Stimulated activated CD4-positive, alpha-beta T cell treated with anti-CD3 and anti-CD28 coated beads, Interleukin-1b, Interleukin-23, amount 100 ng/mL, for 24 hours (primary cell): ENCODE measurements at places on chromosomes 1 and 21.

DNA sequence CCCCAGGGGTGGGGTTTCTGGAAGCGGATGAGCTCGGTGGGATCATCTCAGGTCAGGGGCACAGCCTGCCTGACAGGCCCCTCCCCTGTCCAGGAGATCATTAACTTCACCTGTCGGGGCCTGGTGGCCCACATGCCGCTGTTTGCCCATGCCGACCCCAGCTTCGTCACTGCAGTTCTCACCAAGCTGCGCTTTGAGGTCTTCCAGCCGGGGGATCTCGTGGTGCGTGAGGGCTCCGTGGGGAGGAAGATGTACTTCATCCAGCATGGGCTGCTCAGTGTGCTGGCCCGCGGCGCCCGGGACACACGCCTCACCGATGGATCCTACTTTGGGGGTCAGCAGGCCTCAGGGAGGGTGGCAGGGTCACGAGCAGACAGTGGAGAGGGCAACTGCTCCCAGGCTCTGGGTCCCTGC, 8.4 kb downstream of the HCN3 start:
- no peak for DNase-seq

- no peak for DNase-seq
Observed at GRCh38 chr1:24897263-24898151, 32.6 kb downstream of the RUNX3 start.

DNA sequence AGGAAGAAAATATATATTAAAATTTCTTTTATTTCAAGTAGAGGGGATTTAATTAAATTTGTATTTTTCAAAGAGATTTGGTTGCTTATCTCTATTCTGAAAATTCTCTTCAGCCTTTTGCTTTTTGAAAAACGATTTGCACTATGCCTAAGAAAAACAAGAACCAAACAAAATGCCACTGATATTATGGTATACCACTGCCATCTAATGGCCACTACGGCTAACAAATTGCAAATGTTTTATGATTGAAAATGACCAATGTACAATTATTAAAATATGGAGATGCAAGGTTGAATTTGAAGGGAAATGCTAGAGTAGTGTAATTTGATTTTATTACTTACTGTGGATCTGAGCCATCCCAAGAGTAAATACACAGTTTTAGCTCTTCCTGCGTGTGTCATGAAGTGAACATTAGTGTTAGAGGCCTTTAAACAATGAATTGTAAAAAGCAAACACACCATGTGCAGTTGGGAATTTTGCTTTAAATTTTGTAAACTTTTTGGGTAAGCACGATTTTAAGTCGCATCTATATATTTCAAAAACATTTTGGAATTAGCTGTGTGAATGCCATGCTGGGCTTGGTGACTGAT, 137.4 kb upstream of the USP25 start:
- DNase-seq: no peak

- DNase-seq: no peak
Observed at GRCh38 chr1:247114351-247115140, 10.4 kb upstream of the ZNF669 start.

DNA sequence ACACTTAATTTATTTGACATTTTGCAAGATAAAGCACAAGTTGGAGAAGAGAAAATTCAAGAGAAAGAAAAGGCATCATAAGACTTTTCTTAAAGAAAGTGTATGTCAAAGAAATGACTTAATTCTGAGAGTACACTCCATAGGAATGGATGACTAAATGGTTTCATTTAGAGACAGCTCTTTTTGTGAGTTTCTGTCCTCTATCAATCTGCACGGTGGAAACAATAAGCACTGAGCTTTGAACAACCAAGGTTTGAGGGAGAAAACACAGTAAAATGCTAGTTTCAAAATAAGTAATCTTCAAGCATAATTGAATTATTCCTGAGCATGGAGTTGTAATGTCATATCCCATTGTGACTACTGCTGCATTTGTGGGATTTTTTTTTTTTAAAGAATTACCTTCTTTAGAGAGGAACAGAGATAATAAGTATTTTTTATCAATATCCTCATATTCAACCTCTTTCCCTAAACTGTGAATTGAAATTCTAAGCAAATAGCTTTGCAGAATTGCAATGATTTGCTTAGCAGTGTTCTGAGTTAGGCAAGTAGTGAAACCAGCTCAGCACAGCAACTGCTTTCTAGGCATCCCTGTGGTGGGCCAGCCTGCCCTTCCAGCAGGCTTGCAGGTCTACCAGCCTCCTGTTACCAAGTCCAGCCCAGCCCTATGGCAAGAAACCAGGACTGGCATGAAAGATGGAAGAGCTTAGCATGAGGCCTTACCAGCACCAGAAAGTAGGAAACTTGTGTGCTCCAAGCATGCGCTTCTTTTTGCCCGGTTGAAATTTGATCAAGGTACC, 38.2 kb downstream of the KCNJ6 start:
- DNase-seq: no peak

DNA sequence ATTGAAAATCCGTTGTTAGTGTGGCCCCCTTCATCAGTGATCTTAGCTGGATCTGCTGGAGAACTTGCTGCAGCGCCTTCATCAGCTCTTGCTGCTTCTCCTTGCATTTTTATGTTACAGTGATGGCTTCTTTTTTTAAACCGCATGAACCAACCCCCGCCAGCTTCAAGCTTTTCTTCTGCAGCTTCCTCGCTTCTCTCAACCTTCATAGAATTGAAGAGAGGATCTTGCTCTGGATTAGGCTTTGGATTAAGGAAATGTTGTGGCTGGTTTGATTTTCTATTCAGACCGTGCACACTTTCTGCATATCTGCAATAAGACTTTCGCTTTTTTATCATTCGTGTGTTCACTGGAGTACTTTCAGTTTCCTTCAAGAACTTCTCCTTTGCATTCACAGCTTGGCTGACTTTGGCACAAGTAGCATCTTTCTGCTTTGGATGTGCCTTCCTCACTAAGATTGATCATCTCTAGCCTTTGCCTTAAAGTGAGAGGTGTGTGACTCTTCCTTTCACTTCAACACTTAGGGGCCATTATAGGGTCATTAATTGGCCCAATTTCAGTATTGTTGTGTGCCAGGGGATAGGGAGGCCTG, 13.1 kb downstream of the RNF187 start:
- no peak for DNase-seq

DNA sequence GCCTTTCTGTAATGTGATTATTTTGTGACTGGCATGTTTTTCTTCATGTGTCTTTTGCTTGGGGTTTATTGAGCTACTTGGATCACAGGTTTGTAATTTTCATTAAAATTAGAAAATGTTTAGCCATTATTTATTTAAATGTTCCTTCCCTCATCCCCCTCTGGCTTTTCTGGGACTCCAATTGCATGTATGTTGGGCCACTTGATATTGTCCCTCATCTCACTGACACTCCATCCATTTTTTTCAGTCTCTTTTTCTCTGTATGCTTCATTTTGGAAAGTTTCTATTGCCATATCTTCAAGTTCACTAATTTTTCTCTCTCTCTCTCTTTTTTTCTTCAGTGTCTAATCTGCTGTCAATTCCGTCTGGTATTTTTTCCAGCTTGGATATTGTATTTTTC, 390.1 kb downstream of the PRDM2 start:
- DNase-seq: no peak

- DNase-seq: no peak
Observed at GRCh38 chr1:76059451-76059850, 15.1 kb upstream of the ST6GALNAC3 start.

- DNase-seq: no peak
Observed at GRCh38 chr21:21103692-21104091, 105.5 kb downstream of the NCAM2 start.

GRCh38 chr1:10673109-10673711, 123.2 kb downstream of the CASZ1 start:
- DNase-seq: no peak

- no peak for DNase-seq
Observed at GRCh38 chr1:14495381-14495780, 103.1 kb upstream of the KAZN start.

- DNase-seq: no peak
Observed at GRCh38 chr21:45533361-45533845, 8.8 kb downstream of the SLC19A1 start.

DNA sequence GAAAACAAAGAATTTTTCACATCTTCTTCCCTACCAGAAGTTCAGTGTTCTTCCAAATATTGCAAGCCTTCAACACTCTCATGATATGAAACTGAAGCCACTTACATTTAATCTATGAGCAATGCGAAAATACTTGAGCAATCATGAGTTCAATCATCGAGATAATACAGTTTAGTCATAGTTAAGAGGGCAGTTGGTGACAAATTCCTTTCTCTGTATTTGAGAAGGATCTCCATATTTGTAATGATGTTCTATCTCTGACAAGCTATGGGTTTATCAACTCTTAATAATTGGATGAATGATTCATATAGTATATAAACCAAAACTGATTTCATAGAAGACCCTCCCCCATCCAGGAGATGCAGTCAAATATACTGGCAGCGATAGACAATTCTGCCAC, 29.7 kb upstream of the PYHIN1 start:
- no peak for DNase-seq

DNA sequence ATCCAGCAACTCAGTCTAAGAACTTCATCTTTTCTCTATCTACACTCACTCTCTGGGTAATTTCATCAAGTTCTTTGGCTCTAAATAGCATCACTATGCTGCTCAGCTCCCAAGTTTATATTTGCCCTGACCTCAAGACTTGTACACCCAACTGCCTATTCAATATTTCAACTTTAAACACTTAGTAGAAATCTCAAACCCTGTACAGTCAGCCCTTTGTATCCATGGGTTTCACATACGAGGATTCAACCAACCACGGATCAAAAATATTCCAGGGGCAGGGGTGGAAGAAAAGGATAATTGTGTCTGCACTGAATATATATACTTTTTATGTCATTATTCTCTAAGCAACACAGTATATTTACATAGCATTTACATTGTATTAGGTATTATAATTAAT, 13.9 kb downstream of the ASH1L start:
- DNase-seq: no peak

DNA sequence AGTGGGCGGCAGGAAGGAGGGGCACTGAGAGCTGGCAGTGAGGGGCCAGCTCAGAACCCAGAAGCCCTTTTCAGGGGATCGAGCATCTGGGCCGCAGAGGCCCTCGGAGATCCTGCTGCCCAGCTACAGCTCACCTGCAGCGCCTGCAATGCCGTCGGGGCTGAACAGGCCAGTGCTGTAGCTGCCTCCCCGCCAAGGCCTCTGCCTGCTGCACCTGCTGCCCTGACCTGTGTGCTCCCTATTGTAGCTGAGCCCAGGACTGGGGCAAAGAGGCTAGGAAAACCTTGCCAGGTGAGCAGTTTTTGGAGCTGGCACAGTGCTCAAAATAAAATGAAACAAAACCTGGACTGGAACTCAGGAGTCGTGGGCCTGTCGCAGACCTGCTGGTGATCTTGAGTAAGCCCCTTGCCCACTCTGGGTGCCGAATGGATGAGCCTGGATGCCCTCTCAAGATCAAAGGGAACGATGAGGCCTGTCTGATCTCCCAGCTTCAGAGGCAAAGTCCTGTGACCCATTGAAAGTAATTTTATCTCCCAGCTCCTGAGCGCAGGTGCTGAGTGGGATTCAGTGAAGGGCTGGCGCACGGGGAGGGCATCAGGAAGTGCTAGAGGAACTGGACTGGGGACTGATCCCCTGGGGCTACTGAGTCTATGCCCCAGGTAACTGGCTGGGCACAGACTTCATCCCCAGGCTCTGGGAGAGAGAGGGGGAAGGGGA, 154.6 kb downstream of the FOXD2 start:
- DNase-seq: no peak

- DNase-seq: no peak
Observed at GRCh38 chr1:162159515-162159914, 90.0 kb downstream of the NOS1AP start.

DNA sequence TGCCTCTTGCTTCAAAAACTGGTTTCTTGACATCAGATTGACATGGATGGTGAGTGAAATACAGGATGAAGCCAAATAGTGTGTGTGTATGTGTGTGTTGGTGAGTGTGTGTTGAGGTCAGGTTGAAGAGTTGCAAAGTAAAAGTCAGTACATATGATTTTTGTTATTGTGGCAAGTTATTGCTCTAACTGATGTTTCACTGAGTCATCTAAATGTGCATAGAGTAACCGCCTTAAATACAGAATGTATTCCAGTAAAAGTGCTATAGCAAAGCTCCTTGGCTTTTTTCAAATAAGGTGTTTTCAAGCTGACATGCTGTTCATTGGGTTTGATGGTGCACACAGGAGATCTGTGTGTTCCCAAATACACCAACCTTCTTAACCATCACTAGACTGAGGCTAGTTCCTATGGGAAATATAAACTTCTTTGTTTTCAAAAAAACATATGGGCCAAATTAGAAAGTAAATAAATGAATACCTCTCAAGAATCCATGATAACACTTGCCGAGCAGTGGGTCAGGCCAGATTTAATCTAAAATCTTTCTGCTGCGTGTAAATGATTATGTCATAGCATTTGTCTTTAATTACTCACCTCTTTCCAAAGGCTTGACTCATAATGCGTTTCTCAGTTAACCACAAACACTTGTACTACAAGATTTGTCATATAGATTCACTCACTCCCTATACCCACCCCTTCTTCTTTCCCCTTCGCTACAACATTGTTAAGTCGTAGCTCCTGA, 151.1 kb downstream of the LYPLAL1 start:
- no peak for DNase-seq

DNA sequence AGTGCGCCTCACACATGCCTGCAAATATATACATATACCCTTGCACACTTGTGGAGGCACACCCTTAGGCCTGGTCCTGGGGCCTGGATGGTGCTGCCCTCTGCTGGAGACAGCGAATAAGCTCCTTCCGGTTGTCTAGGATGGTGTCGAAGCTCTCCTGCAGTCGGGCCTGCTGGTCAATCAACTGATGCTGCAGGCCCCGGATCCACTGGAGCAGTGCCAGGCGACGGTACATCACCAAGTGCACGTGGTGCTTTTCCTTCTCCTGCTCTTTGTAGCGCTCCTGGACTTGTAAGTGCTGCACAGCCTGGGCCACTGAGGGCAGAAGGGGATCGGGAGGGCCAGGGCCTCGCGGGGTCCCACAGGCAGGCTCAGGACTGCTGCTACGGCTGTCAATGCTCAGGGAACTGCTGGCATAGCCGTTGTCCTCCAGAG, 3.1 kb downstream of the C1orf216 start:
- peak; percentile 68 for DNase-seq

DNA sequence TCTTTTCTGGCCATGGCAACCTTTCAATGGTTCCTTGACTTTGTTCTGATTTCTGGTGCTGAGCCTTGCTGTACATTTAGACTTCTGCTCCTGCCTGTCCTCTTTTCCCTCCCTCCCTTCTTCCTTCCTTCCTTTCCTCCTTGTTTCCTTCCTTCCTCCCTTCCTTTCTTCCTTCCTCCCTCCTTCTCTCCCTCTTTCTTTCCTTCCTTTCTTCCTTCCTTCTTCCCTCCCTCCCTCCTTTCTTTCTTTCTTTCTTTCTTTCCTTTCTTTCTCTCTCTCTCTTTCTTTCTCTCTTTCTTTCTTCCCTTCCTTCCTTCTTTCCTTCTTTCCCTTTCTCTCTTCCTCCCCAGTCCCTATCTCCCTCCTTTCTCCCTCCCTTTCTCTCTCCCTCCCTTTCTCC, 10.4 kb upstream of the IGSF21 start:
- DNase-seq: no peak

DNA sequence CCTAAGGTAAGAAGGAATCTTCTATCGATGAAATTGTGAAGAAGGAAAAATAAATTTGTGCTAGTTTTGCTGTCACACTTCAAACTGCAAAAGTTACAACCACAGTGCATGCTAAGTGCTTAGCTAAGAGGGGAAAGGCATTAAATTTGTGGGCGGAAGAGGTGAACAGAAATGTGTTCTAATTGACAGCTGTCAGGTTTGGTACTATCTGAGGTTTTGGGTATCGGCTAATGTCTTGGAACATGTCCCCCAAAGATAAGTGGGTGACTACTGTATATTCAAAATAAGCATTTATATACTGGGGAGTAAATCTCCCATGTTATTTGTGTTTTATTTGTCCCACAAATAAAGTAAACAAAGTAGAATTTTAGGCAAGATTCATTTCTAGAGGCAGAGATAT, 8.0 kb downstream of the CR1 start:
- no peak for DNase-seq

- no peak for DNase-seq
Observed at GRCh38 chr1:171344473-171344820, 30.5 kb downstream of the FMO4 start.
